ENCODE measurements at places on chromosomes 4 and X.
A peak's percentile ranks its signal among the peaks of the same experiment; 100 is the strongest.

GRCh38 chr4:108612365-108612764 is 8.0 kb upstream of the RPL34 start:
- no peak for DNase-seq

DNA sequence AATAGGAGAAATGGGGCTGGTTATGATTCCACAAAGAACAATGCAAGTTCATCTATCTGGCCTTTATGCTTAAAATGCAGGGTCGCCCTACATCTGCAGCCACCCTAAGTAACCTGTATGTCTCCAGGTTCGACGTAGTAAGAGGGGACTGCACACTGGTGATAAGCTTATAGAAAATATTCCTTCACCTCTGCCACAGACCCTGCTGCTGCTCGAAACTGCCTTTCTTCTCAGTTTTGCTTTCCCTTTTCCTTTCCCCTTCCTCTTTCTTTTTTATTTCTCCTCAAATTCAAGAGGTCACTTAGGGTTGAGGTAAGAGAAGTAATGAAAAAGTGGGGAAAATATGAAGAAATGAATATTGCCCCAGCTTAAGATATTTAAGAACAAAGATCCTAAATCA is 123.5 kb downstream of the DCHS2 start:
- DNase-seq = no peak

- DNase-seq = peak; percentile 61
These were observed 287.4 kb downstream of the CHIC1 start for GRCh38 chrX:73850124-73851013.

GRCh38 chr4:19883841-19884240 is 367.9 kb upstream of the SLIT2 start:
- no peak for DNase-seq

- DNase-seq = no peak
These were observed 9.2 kb upstream of the GPC3 start for GRCh38 chrX:133994576-133994975.

- DNase-seq = no peak
These were observed 146.3 kb downstream of the SHROOM3 start for GRCh38 chr4:76581077-76581962.

GRCh38 chr4:164948975-164949374 is 28.5 kb downstream of the TRIM61 start:
- no peak for DNase-seq

GRCh38 chrX:77446029-77446585 is 1.1 kb upstream of the FGF16 start:
- no peak for DNase-seq

GRCh38 chr4:109166586-109166985 is 135.9 kb downstream of the COL25A1 start:
- DNase-seq = no peak

- no peak for DNase-seq
These were observed 19.3 kb upstream of the RASL11B start for GRCh38 chr4:52842792-52843191.

DNA sequence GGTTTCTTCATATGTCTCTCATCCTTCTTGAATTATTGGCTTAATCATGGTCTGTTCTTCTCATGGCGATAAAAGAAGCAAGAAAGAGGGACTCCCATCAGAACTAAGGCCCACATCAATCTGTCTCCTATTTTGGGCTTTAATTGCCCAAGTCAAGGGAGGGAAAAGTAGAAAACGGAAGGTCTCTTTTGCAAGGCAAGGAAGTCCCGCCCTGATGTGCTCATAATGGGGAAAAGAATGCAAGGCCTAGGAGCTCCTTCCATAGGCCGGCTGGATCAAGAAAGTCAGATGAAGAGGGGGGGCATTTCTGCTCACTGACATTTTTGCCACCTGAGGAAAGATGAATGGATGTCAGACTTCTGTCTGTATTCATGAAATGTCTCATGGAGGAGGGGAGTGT is 127.7 kb upstream of the RPS6KA3 start:
- DNase-seq = no peak

DNA sequence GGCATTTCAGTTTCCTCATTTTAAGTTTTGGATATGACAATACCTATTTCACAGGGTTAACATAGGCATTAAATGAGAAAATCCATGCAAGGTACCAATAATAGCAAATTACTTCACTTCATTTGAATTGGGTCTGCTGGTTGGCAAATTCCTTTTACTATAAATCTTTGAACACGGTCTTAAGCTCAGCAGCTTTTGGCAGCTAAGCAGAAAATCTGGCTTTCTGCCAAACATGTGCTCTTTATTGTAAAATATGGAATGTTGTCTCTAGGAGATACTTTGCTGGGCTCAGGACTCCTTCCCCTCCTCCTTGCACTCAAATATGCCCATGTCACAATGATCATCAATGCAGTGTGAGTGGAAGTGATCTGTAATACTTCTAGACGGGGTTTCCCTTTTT is 16.8 kb upstream of the DMP1 start:
- no peak for DNase-seq
